ENCODE measurements at places on chromosomes 4 and X.

GRCh38 chr4:94931626-94932025 lies 173.9 kb downstream of the BMPR1B start:
- DNase-seq = no peak

- DNase-seq = no peak
These were observed 30.8 kb downstream of the HERC3 start for GRCh38 chr4:88623097-88623496.

DNA sequence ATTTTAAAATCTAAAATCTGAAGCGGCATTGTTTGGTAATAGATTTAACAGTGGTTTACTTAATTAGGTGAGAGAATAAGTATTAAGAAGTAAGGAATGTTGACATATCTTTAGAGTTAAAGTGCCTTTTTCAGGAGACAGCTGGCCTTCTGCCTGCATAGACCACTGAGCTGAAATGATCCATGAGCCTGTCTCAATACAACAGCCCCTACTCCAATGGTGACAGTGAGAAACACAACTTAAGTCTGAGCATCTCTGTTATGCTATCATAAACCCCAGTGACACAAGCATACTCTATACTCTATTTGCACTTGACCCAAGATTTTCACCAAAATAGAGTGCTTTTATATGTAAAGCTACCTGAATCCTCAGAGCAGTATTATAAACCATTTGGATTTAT lies 137.9 kb downstream of the GRIA2 start:
- DNase-seq = no peak

- DNase-seq = no peak
These were observed 991.6 kb downstream of the FAT4 start for GRCh38 chr4:126306152-126306869.

GRCh38 chr4:73599182-73599581 lies 21.1 kb downstream of the RASSF6 start:
- DNase-seq = no peak
